ENCODE measurements at places on chromosomes 7 and 10.

- DNase-seq: no peak
Measured at GRCh38 chr7:18338910-18339523, 156.5 kb upstream of the HDAC9 start.

GRCh38 chr7:1085910-1086421, 1.9 kb upstream of the GPER1 start:
- DNase-seq: no peak

DNA sequence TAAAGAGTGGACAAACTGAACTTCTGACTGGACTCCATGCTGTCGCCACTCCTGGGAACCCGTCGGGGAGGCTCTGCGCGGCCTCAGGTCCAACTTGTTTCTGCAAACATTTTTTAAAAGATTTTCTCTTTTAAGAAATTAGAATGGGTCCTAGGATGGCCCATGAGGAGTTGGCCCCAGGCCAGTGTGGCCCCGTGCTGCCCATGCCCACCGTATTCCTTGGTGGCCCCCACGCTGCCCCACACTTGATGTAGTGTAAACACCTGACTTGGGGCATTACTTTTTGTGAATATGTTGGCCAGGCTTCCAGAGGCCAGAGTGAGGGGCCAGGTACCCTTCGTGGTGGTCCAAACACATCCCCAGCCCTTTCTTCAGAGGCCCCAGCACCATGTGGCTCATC, 19.3 kb downstream of the ZNF316 start:
- DNase-seq: no peak

GRCh38 chr7:106679153-106679931, 18.4 kb upstream of the CCDC71L start:
- DNase-seq: no peak

- DNase-seq: no peak
Measured at GRCh38 chr7:106848851-106849442, 16.1 kb upstream of the PIK3CG start.

GRCh38 chr7:120588416-120588815, 269.5 kb downstream of the TSPAN12 start:
- DNase-seq: no peak

DNA sequence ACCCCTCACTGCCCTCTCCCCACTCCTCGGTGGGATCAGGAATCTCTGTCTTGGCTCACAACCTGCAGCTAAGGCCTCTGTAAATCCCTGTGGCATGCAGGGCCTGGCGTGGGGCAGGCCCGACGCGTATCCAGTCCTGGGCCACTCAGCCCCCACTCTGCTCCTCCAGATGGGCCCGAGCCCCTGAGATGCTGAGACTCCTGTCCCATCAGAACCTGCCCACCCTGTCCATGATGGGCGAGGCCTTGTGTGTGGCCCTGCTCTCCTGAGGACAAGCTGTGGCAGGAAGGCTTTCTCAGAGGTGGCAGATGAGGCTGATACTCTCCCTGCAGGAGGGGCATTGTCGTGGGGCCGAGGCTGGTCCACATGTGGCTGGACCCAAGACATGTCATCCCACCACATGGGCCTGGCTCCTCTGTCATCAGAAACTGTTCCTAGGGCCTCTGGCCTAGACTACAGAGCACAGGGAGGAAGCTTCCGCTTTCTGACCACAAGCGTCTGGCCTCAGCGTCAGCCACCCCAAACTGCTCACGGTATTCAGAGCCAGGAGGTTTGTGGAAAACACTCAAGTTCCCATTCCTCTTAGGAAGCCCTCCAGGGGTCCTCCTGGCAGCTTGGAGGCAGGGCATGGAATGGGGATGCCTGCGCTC, 6.0 kb downstream of the ALOX5 start:
- no peak for DNase-seq

- DNase-seq: no peak
Measured at GRCh38 chr10:107280293-107280692, 115.8 kb upstream of the SORCS1 start.

- no peak for DNase-seq
Measured at GRCh38 chr7:106740806-106741205, 79.8 kb upstream of the CCDC71L start.

DNA sequence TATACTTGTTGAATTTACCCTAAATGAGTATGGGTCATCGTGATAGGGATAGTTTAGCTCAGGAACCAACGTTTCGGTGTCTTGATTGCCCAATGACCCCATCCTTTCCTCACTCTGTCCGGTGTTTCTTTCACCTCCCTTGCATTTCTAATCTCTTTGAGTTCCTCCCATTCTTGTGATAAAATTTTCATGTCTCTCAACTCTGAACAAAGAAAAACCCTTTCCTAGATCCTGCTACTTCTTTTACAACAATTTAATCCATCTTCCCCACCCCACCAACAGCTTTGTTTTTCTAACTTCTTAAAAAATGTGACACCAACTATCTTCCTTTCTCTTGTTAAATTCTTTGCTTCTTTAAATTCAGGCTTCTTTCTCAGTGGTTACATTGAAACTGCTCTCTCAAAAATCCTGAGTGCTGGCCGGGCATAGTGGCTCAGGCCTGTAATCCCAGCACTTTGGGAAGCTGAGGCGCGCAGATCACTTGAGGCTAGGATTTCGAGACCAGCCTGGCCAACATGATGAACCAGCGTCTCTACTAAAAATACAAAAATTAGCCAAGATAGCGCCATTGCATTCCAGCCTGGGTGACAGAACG, 130.3 kb upstream of the MINDY3 start:
- no peak for DNase-seq

DNA sequence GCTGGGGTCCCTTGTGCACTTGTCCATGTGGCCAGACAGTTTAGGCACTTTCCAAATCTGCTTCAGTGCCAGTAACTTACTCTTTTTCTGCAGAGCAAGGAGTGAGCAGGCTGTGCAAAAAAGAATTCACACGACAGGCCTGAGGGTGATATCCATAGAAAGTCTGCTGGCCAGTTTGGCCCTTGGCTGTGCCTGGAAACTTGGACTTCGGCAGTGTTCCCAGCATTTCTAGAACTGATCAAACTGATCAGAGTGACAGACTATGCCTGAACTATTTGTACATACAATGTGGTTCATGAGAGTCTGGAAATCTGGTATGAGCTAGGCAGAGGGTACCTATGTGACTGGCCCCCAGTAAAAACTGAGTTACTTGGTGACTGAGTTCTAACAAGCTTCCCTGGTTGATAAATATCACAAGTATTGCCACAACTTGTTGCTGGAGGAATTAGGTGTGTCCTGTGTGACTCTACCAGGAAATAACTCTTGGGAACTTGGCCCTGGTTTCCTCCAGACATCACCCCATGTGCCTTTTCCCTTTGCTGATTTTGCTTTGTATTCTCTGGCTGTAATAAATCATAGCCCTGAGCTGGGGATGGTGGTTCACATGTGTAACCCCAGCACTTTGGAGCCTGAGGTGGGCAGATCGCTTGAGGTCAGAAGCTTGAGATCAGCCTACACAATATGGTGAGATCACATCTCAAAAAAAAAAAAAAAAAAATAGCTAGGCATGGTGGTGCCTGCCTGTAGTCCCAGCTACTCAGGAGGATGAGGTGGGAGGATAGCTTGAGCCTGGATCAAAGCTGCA, 3.3 kb upstream of the DENND10 start:
- no peak for DNase-seq

GRCh38 chr7:133582766-133583523, 330.1 kb downstream of the EXOC4 start:
- no peak for DNase-seq

- DNase-seq: no peak
Measured at GRCh38 chr10:69498711-69499471, 47.6 kb downstream of the TSPAN15 start.

- DNase-seq: no peak
Measured at GRCh38 chr10:55734112-55734511, 626.9 kb downstream of the ZWINT start.

GRCh38 chr10:92699518-92700381, 10.0 kb downstream of the HHEX start:
- no peak for DNase-seq

DNA sequence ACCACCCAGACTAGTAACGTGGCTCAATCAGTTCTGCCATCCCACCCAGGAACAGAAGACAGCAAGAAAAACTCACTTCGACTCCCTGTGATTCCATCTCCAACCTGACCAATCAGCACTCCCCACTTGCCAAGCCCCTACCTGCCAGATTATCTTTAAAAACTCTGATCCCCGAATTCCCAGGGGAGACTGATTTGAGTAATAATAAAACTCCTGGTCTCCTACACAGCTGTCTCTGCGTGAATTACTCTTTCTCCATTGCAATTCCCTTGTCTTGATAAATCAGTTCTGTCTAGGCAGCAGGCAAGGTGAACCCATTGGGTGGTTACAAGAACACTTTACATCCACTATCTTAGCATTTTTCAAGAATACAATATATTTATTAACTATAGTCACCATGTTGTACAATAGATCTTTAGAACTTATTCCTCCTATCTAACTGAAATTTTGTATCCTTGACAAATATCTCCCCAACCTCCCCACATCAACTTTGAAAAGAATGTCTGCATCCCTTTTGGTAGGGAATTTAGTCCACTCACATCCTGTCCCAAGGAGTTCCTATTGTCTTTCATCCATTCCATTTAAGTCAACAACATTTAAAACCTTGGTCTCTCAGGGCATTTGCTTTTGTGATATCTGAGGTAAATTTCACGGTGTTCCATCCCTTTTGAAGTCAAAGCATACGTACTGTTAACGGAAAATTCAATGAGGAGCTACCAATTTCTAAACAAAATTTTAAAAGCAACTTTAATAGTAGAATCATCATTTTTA, 163.7 kb downstream of the MACC1 start:
- no peak for DNase-seq

GRCh38 chr7:40802497-40802896, 667.7 kb downstream of the SUGCT start:
- DNase-seq: no peak

GRCh38 chr7:140439359-140439758, 35.5 kb downstream of the RAB19 start:
- DNase-seq: no peak

DNA sequence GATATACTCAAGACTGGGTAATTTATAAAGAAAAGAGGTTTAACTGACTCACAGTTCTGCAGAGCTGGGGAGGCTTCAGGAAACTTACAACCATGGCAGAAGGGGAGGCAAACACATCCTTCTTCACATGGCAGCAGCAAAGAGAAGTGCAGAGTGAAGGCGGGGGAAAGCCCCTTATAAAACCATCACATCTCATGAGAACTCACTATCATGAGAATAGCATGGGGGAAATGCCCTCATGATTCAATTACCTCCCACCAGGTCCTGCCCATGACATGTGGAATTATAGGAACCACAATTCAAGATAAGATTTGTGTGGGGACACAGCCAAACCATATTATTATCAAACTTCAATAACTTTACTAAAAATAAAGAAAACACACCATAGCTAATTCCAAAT, 30.4 kb upstream of the JAZF1 start:
- no peak for DNase-seq

DNA sequence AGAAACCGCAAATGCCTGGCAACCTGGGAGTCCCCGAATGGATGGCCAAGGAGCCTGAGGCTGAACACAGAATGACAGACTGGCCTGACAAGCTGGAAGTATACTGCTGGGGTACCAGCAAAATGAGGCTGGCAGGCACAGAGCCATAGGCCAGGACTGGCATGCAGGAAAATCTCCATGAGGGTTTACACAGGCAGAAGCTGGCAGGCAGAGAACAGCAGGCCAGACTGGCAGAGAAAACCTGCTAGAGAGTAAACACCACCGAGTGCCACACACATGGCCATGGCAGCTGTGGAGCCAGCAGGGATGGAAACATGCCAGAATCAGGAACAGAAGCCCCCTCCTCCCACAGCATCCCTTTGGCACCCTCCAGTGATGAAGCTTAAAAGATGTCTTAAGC, 63.4 kb downstream of the CRPPA start:
- DNase-seq: no peak

GRCh38 chr7:27080844-27081436, 14.9 kb downstream of the HOXA1 start:
- no peak for DNase-seq

- no peak for DNase-seq
Measured at GRCh38 chr10:266974-267425, 131.7 kb downstream of the ZMYND11 start.

GRCh38 chr10:56561336-56561735, 200.3 kb upstream of the ZWINT start:
- DNase-seq: no peak

DNA sequence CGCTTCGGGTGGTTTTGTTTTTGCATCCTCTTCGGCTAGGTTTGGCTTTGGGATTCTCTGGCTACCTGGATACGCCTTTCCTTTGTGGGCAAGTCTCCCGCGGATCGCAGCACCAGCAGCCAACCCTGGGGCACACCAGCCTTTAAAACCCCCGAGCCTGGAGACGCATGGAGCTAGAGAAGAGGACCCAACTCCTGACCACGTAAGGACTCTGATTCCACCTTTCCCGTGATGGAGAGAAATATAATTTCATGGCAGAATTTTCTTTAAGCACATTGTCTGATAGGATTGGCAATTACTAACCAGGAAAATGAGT, 535.4 kb upstream of the GALNT17 start:
- DNase-seq: no peak
